Lung (tissue), 17 donors: ENCODE measurements at places on chromosomes 12 and 14.
A peak's percentile ranks its signal among the peaks of the same experiment; 100 is the strongest.

GRCh38 chr12:38728894-38729293 is 176.5 kb downstream of the CPNE8 start:
- DNase-seq = no peak

- no peak for DNase-seq
Measured at GRCh38 chr14:37150414-37150813, 22.0 kb downstream of the SLC25A21 start.

DNA sequence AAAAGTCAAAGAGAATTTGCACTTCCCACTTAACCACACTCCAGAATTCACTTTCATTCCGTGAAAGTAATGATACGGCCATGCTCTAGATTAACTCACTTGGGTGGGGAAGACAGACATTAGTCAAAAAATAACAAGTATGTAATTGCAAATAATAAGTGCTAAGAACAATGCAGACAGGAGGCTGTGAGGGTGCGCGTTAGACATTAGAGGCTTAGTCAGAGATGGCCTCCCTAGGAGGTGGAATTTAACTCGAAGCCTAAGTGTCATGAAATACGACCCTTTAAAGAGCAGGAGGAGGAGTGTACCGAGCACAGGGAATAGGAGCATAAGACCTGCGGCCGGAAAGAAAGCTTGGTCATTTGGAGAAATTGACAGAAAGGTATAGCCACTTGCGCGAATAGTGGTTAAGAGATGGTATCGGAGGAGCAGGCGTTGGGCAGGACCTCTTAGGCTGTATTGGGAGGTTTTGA is 628 bp downstream of the SNRPF start:
- peak; percentile 14 for DNase-seq

GRCh38 chr12:104768033-104768432 is 190.1 kb downstream of the SLC41A2 start:
- no peak for DNase-seq

DNA sequence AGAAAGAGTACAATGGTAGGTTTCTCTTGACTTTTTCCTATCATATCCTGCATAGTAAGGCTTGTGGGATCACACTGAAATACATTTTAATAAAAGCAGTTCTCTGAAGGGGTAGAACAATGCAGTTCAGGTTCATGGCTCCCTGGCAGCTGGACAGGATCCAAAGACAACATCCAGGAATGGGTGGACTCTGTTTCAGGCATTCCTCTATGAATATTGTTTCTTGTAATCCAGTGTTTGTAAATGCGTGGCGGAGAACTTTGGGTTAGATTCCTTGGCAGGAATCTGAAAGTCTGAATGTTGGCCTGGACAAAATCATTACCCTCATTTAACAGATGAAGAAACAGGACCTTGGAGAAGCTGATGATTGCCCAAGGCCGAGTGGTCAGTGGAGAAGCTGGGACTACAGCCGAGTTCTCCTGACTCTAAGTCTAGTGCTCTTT is 43.5 kb downstream of the SYNE2 start:
- DNase-seq = peak; percentile 71

DNA sequence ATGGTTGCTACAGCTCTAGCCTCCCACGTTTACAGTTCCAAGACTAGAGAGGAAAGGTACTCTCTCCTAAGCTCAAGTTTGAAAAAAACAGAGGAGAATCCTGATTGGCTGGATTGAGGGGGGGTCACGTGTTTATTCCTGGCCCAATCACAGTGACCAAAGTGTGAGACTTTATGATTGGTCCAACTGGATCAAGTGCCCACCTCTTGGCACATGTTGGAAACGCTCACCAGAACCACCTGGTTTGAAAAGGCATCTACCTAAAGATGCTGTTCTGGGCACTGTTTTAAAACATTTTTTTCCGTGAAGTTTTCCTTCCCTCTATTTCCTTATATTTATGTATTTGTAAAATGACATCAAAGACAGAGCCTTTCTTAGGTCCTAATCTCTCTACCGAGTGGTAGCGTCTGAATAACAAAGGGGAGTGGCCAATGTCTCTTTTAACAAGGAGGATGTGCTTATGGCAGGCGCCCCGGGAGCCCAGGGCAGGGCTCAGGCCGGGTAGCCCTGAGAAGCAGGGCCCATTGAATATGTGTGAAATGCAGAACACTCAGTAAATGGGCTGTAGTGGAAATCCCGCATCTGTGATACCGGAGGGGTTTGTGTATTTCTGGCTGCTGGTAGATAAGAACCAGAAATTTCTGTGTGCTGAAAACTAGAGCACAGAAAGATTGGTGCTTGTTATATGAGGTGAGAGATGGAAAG is 146.2 kb downstream of the ATP23 start:
- peak; percentile 74 for DNase-seq

DNA sequence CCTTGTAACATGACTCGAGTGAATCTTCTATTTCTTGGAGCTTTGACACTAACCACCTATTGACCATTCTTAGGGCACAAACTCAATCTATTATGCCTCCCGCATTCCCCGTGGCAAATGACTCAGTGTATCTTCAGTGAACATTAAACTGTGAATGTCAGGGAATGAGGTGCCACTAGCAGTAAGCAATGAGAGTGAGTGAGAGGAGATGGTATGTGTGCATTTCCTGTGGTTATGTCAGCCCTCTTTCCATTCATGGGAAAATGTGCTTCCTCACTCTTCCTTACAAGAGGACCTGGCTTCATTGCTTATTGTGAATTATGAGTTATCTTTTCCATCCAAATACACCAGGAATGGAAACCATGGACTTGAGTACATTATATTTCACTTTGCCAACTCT is 229.2 kb downstream of the EMP1 start:
- no peak for DNase-seq

DNA sequence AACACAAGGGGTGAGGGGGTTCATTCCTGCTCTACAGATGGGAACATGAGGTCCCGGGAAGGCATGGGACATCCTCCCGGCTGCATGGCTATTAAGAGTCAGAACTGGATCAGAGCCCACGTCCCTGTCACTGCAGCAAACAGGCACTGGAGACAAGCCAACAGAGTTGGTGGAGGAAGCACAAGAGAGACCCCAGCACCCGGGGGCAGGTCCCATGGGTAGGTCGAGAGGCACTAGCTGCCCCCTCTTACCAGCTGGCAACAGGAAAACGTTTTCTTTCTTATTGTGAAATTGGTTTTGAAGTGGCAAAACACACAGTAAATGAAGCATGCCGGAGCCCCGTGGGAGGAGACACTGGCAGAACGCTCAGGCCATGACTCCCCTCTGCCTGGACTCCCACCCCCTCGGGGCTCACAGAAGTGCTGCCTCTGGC is 43.6 kb downstream of the SYNE3 start:
- no peak for DNase-seq
